T47D (cell line): ENCODE measurements at places on chromosomes 1 and 21.

- no peak for DNase-seq
These were observed 180.0 kb downstream of the ETS2 start for GRCh38 chr21:38985568-38986378.

DNA sequence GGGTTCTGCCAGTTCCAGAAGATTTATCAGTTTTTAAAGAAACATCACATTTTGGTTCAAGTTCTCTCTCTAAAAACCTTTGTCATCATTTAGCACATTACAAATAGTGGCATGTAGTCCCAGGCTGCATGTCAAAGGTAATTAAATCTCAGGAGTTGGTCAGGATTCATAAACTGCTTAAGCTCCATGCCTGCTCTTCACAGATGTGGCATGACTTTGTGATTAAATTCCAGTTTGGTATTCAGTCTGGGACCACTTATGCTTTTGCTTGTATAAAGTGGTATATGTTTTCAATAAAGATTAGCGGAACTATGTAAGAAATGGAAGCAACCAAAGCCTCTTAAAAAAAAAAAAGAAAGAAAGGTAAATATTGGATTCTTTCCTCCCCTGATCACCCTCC lies 408.0 kb downstream of the DISC1 start:
- no peak for DNase-seq

DNA sequence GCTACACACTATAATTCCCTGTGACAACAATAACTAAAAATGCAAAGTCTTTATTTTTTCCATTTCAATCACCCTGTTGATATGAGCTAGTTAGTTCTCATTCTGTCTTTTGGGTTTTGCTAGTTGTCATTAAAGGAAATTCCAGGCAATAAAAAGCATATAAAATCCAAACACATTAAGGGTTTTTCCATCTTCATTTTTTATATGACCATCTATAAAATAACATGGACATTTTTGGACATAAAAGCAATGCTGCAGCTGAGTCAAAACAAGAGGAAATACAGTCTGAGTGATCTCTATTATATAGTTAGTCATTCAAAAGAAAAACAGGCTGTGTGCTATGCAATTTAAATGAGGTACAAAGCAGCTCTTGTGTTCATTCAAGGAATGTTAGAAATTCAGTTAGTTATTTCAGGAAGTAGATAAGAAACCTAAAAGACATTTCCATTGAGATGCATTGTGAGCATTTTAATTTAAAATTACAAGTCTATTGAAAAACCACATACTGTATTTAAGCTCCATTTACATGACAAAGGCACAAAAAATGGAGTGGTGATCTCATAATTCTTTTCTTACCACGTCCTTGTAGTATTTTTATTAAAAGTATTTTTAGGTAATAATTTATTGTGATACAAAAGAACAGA lies 67.3 kb upstream of the BCL10 start:
- DNase-seq, result no peak

- DNase-seq, result no peak
These were observed 9.1 kb downstream of the ADGRL2 start for GRCh38 chr1:81809808-81810207.
